ENCODE measurements at places on chromosomes 12 and 14.
A peak's percentile ranks its signal among the peaks of the same experiment; 100 is the strongest.

DNA sequence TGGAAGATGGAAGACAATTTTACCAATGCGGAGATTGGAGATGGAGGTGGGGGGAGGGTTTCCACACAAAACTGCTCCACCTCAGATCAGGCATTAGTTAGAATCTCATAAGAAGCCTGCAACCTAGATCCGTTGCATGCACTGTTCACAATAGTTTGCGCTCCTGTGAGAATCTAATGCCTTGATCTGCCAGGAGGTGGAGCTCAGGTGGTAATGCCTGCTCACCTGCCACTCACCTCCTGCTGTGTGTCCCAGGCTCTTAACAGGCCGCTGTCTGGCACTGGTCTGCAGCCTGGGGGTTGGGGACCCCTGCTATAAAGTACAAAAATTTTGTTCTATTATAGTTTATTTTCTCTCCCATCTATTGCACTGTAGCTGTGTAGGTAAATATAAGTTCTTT lies 84.9 kb upstream of the FOXG1 start:
- no peak for DNase-seq

GRCh38 chr14:59328454-59328853 lies 136.7 kb downstream of the GPR135 start:
- DNase-seq = no peak

DNA sequence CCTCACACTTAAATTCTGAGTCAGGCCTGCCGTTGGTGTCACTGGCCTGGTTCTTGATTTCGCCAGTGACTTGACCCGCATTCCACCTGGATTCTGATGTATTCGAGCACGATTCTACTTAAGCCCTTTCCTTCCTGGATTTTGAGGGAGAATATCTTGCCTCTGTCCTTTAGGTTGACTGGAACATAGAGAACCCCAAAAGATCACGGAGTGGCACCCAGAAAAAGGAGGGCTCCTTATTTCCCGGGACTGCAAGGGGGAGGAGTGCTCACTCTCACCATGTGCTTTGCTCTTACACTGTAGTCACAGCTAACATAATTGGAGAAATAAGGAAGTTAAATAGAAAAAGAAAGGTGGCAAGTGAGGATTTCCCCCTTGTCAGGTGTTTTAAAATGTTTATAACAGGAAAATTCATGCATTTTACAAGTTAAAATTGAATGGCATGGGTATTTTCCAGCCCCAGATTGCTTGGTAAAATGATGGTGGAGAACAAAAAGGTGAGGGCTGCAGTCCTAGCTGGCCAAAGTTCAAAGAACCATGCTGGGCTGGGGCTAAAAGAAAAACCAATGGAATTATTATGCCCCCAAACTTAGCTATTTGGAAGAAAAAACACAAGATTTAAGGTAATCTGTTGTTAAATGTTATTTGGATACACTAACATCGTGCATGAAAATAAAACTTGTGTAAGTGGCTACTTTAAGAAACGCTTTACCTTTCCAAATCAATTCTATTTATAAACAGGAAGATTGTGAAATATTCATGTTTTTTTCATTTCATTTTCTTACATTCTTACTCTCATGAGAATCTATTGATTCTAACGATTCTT lies 8.9 kb downstream of the FOXA1 start:
- no peak for DNase-seq

GRCh38 chr12:64412459-64412858 lies 8.3 kb downstream of the XPOT start:
- DNase-seq = no peak

DNA sequence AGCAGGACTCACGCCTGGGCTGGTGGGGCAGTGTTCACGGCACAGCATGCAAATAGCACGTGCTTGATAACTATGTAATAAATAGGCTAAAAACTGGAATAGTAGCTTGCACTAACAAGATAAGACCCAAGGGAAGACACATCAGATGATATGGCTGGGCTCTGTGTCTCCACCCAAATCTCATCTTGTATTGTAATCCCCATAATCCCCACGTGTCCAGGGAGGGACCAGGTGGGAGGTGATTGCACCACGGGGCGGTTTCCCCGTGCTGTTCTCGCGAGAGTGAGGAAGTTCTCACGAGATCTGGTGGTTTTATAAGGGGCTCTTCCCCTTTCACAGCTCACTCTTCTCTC lies 46.9 kb downstream of the RIMBP2 start:
- DNase-seq = no peak

- DNase-seq = no peak
These were observed 14.5 kb upstream of the LLPH start for GRCh38 chr12:66144791-66145754.

DNA sequence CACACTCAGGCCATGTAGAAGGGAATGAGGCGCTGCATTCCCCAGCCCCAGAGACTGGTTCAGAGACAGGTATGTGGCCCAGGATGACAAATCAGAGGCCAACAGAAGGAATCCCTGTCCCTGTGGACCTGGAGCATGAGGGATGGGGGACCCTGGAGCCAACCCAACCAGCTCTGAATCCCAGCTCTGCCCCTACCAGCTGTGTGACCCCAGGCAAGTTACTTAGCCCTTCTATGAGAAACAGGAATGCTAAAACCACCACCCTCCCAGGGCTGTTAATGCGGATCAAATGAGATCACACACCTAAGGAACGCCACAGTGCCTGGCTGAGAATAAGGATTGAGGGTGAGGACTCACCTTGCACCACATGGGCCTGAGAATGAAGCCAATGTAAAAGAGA lies 15.6 kb downstream of the ITPK1 start:
- DNase-seq = no peak

GRCh38 chr12:24697769-24698168 lies 251.1 kb downstream of the BCAT1 start:
- no peak for DNase-seq

DNA sequence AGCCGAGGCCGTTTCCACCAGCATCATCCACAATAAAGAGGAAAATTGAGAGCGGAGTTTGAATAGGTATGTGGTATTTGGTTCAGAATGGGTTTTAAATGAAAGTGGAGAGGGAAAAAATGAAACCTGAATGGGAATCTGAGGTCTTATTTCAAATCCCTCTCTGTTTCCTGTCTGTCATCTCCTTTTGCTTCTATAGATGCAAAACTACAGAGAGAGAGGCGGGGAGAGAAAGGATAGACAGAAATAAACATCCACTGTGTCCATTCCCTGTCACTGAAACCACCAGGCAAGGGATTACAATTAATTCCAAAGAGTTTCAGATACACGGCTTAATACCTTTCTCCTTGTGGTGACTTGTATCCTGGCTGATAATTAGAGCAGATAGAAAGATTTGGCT lies 102.3 kb downstream of the DAD1 start:
- DNase-seq = no peak

DNA sequence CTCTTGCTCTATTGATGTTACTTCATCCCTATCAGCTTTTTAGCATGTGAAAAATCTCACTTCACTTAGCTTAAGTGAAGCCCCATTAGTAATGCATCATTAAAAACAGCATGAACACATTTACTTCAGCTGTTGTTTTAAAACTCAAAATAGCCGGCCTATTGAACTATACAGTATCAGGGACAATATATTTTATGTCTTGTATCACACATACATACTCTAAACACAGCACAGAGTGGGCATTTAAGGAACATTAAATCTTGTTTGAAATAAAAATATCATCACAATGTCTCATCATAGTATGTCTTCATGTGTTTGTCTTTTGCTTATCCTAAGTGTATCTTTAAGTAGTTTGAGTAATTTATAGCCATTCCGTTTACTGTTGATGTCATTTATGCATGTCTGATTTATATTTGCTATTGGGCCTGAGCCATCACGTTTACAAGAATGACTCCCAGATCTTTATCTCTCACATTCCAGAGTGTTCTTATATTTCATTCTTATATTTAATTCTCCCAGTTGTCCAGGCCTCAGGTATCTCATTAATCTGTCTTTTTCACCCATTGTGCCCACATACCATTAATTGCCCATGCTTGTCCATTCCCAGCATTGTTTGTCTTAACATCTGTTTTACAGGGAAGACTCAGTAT lies 57.5 kb downstream of the ARHGAP5 start:
- no peak for DNase-seq

GRCh38 chr14:90521084-90521929 lies 124.5 kb downstream of the CALM1 start:
- no peak for DNase-seq

- no peak for DNase-seq
These were observed 308.7 kb upstream of the ATP2B1 start for GRCh38 chr12:90017316-90017715.

DNA sequence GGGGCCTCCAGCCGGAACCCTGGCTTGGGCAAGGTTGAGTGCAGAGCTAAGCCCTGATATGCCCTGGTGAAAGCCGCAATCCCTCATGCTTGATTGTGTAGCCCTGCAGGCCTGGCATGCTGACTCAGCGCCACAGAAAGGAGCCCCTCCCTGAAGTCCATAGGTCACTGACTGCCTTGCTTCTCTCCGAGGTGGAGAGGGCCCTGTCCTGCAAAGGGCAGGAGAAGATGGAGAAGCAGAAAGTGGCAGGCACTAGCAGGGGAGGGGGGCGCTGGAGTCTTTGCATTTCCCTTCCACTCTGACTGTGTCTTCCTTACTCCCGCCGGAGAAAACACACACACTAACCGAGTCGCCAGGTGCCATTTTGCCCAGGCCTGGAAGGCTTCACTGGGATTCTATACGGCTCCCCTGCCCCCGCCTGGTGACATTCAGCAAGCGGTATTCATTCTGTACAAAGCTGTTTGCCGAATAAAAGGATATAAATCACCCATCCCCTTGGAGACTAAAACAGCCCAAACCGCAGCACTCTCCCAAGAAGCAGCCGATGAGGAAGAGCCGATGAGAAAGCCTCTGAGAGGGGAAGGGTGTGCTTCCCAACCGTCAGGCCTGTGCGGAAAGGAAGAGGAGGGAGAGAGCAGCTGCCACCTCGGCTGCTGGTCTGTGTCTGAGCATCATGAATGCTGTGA lies 69.8 kb downstream of the SLC6A12 start:
- DNase-seq = no peak

DNA sequence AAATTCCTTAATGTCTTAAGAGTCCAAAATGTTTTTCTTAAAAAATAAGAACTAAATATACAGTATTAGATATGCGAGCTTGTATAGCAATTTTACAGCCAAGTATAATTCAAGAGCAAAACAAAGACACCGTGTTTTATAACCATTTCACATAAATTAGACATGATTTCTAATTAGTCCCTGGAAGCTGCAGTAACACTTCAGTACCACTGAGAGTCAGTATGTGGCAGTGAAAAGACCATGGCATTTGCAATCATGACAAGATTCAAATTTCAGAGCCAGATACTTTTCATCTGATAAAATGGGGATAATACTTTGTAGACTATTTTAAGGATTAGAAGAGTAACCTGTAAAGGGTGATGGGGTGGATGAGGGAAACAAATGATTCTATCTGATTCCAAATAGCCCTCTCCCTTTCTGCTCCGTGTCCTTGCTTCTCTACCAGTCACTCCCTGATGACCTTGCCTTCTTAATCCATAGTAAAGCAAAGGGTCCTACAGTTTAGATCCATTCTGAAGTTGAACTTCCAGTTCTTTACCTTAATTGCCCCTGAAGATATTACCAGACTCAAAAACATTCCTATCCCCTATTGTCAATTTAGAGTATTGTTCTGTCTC lies 145.4 kb upstream of the ABCD2 start:
- DNase-seq = no peak

- DNase-seq = no peak
These were observed 165.7 kb downstream of the AKAP6 start for GRCh38 chr14:32494609-32495434.

GRCh38 chr14:91509083-91509877 lies 830 bp downstream of the PPP4R3A start:
- peak; percentile 74 for DNase-seq

- no peak for DNase-seq
These were observed 20.6 kb downstream of the COX14 start for GRCh38 chr12:50132505-50133135.

GRCh38 chr12:52268212-52268611 lies 6.2 kb upstream of the KRT86 start:
- no peak for DNase-seq

DNA sequence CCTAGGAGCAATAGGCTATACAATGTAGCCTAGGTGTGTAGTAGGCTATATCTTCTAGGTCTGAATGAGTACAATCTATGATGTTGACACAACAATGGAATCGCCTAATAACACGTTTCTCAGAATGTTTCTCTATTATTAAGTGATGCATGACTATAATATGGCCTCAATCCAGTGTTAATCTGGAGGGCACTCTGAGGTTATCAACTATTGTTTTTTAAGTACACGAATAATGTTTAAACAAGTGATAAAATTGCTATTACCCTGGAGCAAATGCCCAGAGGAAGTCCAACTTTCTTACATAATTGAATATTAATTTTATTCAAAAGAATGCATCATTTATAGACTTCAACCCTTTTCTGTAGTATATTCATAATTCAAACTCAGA lies 16.4 kb upstream of the CNIH1 start:
- no peak for DNase-seq

DNA sequence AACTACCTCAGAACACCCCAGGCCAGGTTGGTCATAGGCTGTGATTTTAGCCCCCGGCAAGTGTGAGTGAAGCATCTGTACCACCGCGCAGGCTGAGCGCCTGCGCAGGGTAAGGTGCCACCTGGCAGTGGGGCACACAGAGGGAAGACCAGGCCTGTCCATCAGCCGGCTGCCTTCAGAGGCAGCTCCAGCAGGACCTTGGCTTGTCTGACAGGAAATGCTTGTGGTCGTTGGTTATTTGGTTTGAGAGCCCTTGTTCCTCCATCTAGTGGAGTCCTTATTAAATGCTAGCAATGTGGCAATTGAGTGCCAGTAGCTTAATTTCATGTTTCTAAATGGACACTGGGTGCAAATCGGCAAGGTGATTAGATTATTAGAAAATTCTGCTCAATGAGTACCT lies 27.5 kb downstream of the SLC25A29 start:
- no peak for DNase-seq

DNA sequence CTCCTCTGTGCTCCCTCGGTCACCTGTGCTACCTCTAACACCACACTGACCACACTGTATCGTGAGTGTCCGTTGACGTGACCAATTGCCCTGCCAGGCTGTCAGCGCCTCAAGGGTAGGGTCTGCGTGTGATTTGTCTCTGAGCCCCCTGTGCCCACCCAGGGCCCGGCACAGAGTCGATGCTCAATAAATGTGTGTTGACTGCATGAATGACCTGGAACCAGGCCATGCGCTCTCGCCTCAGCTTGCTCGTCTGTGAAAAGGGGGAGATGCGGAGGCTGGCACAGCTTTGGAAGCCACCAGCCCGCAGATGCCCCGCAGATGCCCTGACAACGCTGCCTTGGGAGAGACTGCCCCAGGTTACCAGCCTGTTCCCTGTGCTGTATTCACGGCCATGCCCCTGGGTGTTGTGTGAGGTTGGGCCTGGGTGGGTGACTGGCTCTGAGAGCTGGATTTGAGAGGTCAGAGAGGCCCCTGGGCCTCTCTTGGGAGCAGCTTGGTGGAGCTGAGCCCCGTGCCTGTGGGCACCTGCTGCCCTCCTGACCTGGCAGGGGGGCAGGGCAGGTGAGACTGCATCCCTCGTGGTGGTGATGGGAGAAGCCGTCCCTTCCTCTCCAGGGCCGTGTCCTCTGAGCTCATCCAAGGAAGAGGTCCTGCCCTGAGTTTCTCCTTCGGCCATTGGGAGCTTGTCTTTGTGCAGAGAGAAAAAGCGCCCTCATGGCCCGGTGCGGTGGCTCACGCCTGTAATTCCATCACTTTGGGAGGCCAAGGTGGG lies 43.2 kb downstream of the CYP46A1 start:
- peak; percentile 11 for DNase-seq

- DNase-seq = no peak
These were observed 191.4 kb upstream of the BCL2L14 start for GRCh38 chr12:11879306-11879705.

GRCh38 chr12:80814453-80814852 lies 97.7 kb downstream of the MYF5 start:
- DNase-seq = no peak
